ENCODE measurements at places on chromosomes 3 and 15.
A peak's percentile ranks its signal among the peaks of the same experiment; 100 is the strongest.

GRCh38 chr3:71891483-71891882 lies 106.5 kb upstream of the PROK2 start:
- DNase-seq: no peak

DNA sequence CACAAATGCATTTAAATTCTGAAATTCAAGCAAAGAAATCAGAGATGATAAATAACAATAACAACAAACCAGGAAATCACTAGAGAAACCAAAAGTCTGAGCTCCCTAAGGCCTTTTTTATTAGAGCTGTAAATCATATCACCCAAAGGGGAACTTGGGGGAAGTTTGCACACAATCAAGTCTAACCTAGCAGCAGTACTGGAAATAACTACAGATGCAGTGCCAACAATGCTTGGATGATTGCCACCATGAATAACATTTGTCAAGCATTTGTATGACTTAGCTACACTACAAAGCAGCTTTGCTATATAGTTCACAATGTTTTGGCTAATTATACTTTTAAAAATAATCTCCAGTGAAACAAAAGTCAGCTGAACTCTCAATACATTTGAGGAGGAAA lies 27.8 kb downstream of the SHQ1 start:
- no peak for DNase-seq

- no peak for DNase-seq
Measured at GRCh38 chr3:144270100-144270499, 298.5 kb downstream of the DIPK2A start.

GRCh38 chr3:131694376-131694775 lies 191.6 kb upstream of the MRPL3 start:
- DNase-seq: no peak

DNA sequence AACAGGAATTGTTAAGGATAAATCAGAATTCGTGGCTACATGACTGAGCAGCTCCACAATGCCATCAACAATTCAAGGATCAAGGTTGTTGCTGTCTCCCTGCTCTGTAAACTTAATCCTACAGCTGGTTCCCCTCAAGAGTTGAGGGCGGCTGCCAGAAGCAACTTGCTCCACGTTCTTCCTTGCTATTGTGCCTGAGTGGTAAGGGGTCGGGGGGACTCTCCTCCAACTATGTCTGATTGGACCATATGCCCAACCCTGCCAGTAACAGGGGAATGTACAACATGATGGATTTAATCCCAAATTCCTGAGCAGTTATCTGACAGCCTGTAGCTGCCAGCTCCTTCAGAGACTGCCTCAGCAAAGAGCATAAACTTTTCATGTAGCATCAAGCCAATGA lies 37.9 kb upstream of the MECOM start:
- no peak for DNase-seq

GRCh38 chr3:122918576-122919290 lies 108.8 kb downstream of the SEMA5B start:
- DNase-seq: no peak

DNA sequence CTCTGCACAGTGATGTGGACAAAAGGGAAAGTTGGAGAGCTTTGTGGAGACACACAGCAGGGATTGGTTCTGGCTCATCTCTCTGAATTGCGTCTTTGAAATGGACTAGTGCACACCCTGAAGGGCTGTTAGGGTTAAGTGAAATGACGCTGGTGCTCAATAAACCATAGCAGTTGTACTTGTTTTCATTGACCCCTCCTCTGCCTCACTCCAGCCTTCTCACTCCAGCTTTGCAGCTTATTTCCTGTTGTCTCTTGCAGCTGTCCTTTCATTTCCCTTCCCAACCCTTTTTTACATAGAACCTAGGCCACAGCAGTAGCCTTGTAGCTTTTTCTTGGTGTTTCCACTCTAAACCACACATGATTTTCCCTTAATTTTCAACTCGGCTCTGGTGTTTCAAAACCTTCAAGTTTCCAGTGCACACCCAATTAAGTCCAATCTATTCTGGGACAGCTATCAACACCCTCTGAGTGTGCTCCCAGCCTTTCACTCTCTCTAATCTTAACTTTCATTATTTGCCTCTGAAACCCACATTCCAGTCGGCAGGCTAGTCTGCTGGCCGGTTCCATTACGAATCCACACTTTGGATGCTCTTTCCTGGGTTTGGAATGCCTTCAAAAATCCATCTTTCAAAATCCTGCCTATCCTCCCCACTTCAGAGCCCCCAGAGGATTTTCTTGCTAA lies 6.4 kb downstream of the C3orf52 start:
- peak; percentile 83 for DNase-seq

- DNase-seq: no peak
Measured at GRCh38 chr15:32723171-32723948, 5.6 kb downstream of the GREM1 start.

GRCh38 chr3:50674349-50675178 lies at the start of gene DOCK3:
Gene DOCK3, plus strand, starts transcription at chr3:50674927. Its CDS starts 337 bp downstream, at chr3:50675264.
- no peak for DNase-seq

- no peak for DNase-seq
Measured at GRCh38 chr3:177603148-177603603, 405.9 kb upstream of the TBL1XR1 start.

GRCh38 chr15:37361621-37362020 lies 261.3 kb upstream of the MEIS2 start:
- DNase-seq: no peak

GRCh38 chr15:73387507-73388255 lies 18.9 kb upstream of the HCN4 start:
- no peak for DNase-seq

GRCh38 chr3:138344754-138345153 lies 3.6 kb upstream of the MRAS start:
- DNase-seq: no peak

DNA sequence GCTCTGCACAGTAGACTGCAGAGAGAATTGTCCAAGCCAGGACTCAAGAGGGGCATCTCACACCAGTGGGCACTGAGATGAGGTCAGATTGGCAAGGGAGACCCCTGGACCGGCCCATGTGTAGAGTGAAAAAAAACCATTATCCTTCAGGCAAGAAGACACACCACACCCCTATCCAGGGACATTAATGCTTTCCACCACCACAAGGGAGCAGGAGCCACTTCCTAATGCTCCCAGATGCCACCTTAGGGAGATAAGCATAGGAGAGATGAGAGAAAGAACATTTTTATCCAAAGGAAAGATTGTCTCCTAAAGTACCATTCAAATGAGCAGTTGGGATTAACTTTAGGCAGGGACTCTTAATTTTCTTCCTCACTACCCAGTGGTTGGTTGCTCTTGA lies 109.6 kb upstream of the PTX3 start:
- no peak for DNase-seq

DNA sequence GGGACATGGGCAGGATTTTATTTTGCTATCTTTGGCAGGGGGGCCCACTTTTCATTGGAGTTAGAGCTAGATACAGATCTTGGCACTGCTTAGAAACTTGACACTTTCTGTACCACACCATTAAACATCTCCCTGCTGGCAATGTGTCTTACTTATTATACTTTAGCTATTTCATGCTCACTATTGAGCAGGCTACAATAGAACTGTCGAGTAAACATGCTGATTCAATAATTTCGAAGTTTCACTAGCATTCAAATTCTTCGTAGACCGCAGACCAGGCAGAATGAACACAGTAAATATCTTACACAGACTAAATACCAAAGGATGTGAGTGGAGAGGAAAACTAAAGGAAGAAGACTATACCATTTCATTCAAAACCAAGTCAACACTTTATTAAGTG lies 180.8 kb downstream of the UNC13C start:
- DNase-seq: no peak

- no peak for DNase-seq
Measured at GRCh38 chr15:60083318-60083717, 79.2 kb downstream of the FOXB1 start.

DNA sequence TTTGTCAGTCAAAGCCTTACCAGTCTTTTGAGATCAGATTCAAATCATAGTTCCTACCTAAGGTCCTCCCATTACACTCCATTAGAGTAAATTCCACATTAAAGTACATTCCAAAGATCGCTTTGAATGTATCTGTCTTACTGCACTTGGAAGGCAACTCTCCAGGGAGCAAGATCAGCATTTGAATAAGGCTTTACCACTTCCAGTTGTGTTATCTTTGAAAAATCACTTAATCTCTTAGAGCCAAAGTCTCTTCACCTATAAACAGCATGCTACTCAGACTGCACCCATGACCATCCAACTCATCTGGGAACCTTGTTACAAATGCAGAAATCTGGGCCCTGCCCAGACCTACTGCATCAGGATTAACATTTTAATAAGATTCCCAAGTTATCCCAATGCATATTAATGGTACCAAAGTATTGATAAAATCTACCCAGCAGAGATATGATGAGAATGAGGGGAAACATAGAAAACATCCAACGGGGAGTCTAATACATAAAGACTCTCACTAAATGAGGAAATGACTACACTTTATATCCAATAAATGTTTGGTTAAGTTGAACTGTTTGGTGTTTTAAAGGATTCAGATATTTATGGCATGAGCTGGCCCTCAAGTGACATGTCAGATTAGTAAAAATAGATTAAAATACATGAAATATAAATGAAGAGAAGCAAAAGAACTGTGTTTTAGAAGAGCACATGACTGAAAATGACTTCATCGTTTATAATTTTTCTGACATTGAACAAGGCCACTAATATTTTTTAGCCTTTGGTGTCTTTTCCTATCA lies 75.9 kb downstream of the TNIK start:
- no peak for DNase-seq

DNA sequence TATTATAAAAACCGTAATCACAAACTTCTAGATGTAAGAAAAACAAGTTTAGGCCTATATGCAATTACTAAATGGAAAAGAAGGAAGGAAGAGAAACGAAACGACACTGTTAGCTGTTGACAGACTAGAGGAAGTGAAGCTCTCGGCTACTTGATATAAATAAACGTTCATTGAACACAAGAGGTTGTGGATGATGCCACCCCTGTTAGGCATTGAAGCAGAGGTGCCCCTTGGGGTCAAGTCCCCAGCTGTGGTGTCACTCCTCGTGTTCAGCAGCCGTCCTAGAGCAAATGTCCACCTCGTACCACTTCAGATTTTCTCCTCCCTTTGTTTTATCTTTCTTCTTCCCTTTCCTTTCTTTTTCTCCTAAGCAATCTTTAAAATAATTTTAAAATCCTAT lies 146.5 kb upstream of the UBE2E1 start:
- no peak for DNase-seq

GRCh38 chr15:63531586-63531985 lies 27.2 kb downstream of the USP3 start:
- no peak for DNase-seq

DNA sequence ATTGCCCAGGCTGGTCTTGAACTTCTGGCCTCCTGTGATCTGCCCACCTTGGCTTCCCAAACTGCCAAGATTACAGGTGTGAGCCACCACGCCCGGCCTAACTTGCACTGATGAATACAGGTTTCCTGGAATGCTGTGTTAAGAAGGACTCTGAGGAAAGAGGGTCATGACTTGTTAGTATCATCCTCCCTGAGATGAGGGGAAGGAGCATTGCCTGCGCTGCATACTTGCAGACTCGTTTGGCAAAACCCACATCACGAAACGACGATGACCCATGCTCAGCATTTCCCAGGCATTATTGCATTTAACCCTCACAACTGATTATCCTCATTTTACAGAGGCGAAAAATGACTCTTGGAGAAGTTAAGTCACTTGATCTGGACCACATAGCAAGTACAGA lies 18.9 kb downstream of the COLQ start:
- no peak for DNase-seq

- DNase-seq: no peak
Measured at GRCh38 chr3:117743993-117744392, 1034.4 kb downstream of the TUSC7 start.

Measured in kidney glomerular epithelial cell (primary cell).